ENCODE measurements at places on chromosomes 1 and 21. TPM values are rescaled to one million over a fixed set of nuclear protein-coding genes. Genes with fewer than 3 reads are reported as not detected.

DNA sequence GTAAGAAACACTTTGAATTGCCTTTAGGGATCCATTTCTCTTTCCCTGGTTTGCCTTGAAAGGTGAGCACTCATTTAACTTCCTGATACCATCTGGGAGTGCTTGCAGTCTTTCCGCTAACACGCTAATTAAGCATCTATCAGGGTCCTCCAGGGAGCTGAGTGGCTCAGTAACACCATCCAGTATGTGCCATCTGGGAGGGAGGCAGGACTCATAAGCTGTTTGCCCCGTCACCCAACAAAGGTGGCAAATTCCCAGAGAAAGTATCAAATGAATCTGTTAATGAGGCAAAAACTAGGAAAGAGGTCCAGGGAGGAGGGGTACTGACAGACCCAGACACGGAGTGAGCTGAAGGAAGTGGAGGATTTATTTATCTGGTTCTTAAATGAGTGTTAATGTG lies 430.9 kb downstream of the HLX start:
- no peaks in the 10 kb centered on the region for H3K36me3 ChIP-seq
- no peak for DNase-seq
- no peak overlapping the region for H3K27ac ChIP-seq
- no peak overlapping the region for H3K4me3 ChIP-seq
- H3K27me3 ChIP-seq = no peaks in the 10 kb centered on the region
- H3K4me1 ChIP-seq = peaks cover 11% of the 10 kb centered on the region

GRCh38 chr1:44270686-44271628 lies 57.7 kb downstream of the DMAP1 start:
- no peaks in the 10 kb centered on the region for H3K4me1 ChIP-seq
- no peak overlapping the region for H3K27ac ChIP-seq
- H3K27me3 ChIP-seq = no peaks in the 10 kb centered on the region

- H3K4me1 ChIP-seq = peaks cover 59% of the 10 kb centered on the region
- no peak overlapping the region for H3K4me3 ChIP-seq
- H3K27me3 ChIP-seq = no peaks in the 10 kb centered on the region
- DNase-seq = peak; percentile 87
Observed at GRCh38 chr1:174969977-174970376, 29.8 kb upstream of the CACYBP start.

- H3K4me1 ChIP-seq = 0 out of 2 replicates have a peak, but pooled peaks cover 3% of the 10 kb centered on the region
- no peaks in the 10 kb centered on the region for H3K27me3 ChIP-seq
- no peak overlapping the region for H3K4me3 ChIP-seq
- H3K36me3 ChIP-seq = no peaks in the 10 kb centered on the region
Observed at GRCh38 chr1:98404866-98405265, 256.7 kb upstream of the SNX7 start.

DNA sequence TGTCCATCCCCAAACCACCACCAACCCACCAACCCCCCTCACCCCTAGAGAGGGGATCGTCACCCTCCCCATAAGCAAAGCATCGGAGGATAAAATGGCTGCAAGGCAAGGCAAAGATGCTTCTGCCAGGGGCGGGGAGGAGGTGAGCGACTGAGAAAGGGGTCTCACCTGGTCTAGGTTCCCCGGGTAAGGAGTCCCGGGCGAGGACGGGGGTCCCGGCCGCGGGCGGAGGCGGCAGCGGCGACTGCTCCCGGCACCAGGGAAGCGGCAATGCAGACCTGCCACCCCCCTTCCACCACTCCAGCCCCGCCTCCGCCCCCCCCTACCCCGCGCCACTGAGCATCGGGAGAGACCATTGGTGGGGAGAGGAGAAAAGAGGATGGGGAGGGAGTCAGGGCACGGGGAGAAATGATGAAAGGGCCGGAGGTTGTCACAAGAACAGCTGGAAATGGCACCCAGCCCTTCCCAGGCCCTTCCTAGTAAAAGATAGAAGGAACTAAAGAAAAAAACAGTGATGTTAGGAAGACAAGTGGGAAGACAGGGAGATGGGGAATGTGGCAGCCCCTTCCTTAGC lies at the start of gene SV2A:
TSS of gene SV2A (minus strand) at position 274 of the 574 bp plus-strand sequence. CDS start 4,004 bp downstream, outside the sequence.
- peak; percentile 35 for DNase-seq
- H3K36me3 ChIP-seq = peaks cover 15% of the 10 kb centered on the region
- H3K27ac ChIP-seq = no peak within 1 kb of the TSS
- H3K27me3 ChIP-seq = no peaks in the 10 kb centered on the region
- peak within 1 kb of the TSS; percentile 54 for H3K4me3 ChIP-seq
- peaks cover 8% of the 10 kb centered on the region for H3K4me1 ChIP-seq

GRCh38 chr1:106225403-106225802 lies 831.1 kb upstream of the PRMT6 start:
- H3K27ac ChIP-seq = no peak overlapping the region
- no peak overlapping the region for H3K4me3 ChIP-seq
- no peaks in the 10 kb centered on the region for H3K27me3 ChIP-seq
- no peaks in the 10 kb centered on the region for H3K36me3 ChIP-seq
- no peak for DNase-seq
- no peaks in the 10 kb centered on the region for H3K4me1 ChIP-seq

DNA sequence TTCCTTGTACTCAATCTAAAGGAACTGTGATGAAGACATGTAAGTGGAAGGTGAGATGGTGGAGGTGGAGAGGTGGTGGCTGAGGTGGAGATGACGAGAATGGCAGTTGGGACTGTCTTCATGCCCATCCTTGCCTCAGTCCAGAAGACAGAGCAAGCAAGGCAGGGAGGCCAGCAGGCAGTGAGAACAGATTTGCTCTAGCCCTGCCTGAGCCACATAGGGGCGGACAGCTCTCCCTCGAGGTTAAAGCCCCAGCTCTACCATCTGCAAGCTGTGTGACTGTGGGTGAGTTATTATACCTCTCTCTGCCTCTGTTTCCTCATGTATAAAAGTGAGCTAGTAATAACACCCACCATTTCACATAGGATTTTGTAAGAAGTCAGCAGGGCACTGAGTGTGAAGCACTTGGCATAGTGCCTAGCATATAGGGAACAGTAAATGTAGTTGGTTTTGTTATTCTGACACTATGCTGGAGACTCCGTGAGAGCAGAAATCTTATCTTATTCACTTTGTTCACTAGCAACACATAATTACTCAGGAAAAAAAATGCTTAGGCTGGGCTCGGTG lies 4.8 kb upstream of the FAM110D start:
- H3K36me3 ChIP-seq = no peaks in the 10 kb centered on the region
- H3K27ac ChIP-seq = no peak overlapping the region

GRCh38 chr1:4433075-4433474 lies 221.3 kb upstream of the AJAP1 start:
- DNase-seq = no peak
- H3K27me3 ChIP-seq = no peaks in the 10 kb centered on the region
- H3K27ac ChIP-seq = no peak overlapping the region

- no peaks in the 10 kb centered on the region for H3K36me3 ChIP-seq
- H3K4me1 ChIP-seq = no peaks in the 10 kb centered on the region
- H3K27ac ChIP-seq = no peak overlapping the region
Observed at GRCh38 chr1:192751260-192751659, 57.6 kb upstream of the RGS2 start.

- no peaks in the 10 kb centered on the region for H3K27me3 ChIP-seq
- no peak overlapping the region for H3K27ac ChIP-seq
- no peak for DNase-seq
- H3K4me1 ChIP-seq = no peaks in the 10 kb centered on the region
- H3K4me3 ChIP-seq = no peak overlapping the region
Observed at GRCh38 chr1:50593515-50593914, 170.3 kb upstream of the DMRTA2 start.

DNA sequence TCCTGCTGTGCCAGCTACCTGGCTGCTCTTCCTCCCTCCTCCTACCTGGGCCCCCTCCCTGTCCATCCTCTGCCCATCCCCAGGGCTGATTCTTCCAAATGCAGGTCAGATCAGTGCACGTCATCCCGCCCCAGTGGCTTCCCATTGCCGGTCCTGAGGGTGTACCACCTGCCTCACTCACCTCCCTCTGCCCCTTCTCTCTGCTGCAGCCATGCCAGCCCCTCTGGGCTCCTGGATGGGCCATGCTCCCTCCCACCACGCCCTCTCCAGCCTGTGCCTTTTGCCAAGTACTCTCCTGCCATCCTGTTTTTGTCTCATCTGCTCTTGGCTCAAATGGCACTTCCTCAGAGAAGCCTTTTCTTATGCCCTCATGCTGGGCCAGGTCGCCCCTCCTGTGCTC lies 95.8 kb downstream of the ARHGEF10L start:
- H3K4me1 ChIP-seq = peaks cover 36% of the 10 kb centered on the region

DNA sequence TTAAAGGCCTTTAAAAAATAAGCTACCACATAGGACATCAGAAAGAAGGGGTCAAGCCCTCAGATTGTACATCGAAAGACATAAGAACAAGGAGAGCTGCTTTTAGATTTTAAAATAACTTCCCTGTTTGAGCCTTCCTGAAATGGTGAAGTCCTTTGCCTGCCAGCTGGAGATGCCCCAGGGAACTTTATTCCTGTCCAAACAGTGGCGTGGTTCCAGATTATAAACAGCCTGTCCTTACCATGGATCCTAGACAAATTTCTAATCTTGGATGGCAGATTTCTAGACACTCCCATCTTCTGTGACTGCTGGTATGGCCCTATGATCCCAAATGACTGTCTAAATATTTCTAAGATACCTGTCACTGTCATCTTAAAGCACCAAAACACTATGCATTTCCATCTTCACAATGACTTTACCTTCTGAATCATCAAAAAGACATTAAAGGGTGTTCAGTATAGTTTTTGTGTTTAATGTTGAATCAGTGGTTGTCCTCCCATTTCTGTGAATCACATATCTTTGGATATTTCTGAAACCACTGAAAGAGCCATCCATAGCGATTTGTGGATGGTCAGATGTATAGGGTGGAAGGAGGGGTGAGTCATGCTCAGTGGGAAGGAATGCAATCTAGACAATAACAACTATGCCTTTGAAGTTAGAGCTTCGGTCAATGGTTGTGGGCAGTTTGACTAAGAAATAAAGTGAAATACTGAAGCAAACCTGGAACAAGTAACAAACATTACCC lies 23.2 kb downstream of the ILDR2 start:
- H3K4me3 ChIP-seq = no peak overlapping the region
- no peaks in the 10 kb centered on the region for H3K27me3 ChIP-seq
- H3K27ac ChIP-seq = peak overlapping the region; percentile 91
- H3K36me3 ChIP-seq = peaks cover 6% of the 10 kb centered on the region
- peak; percentile 75 for DNase-seq

- no peak overlapping the region for H3K4me3 ChIP-seq
- H3K4me1 ChIP-seq = peaks cover 42% of the 10 kb centered on the region
- H3K27ac ChIP-seq = peak overlapping the region; percentile 94
- H3K27me3 ChIP-seq = no peaks in the 10 kb centered on the region
Observed at GRCh38 chr1:7299329-7299799, 471.7 kb upstream of the VAMP3 start.

- peaks cover 84% of the 10 kb centered on the region for H3K36me3 ChIP-seq
- H3K4me3 ChIP-seq = no peak overlapping the region
- no peak overlapping the region for H3K27ac ChIP-seq
- no peaks in the 10 kb centered on the region for H3K4me1 ChIP-seq
Observed at GRCh38 chr1:9737057-9737456, 85.5 kb downstream of the PIK3CD start.

DNA sequence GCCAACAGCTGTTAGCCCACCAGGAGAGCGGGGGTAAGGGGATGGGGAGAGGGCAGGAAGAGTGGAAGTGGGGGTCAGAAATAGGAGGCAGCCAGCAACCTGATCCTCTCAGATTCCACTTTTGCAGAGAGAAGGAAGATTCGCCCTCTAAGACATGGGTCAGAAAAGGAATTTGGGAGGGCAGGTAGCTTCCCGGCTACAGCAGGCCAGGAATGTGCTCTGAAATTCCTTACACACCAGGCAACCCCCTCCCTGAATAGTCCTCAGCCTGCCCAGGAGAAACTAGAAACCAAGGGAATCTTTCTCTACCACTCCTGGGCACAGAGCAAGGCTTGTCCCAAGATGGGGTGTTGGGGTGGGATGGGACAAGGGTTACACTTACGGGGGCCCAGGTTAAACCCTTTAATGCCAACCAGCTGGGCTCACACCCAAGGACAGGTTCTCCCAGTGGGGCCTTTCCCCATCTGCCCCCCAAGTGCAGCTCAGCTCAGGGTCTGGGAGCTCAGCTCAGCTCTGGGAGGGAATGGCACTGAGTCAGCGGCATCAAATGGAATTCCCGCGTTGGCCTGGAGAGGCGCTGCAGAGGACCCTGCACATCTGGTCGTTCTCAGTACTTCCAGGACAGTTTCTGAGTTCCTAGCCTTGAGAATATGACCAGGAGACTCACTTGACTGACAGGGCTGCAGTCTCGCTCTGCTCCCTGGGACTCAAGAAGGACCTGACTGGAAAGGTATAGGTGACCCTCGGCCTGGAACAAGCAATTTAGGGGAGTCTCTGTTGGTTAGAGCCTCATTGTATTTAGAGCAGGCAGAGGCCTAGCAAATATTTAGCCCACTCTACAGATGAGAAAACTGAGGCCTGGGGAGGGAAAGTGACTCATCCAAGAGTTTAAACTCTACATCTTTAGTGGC lies 761 bp downstream of the TNNT2 start:
- peaks cover 26% of the 10 kb centered on the region for H3K27me3 ChIP-seq
- no peaks in the 10 kb centered on the region for H3K4me1 ChIP-seq
- H3K36me3 ChIP-seq = no peaks in the 10 kb centered on the region
- H3K27ac ChIP-seq = no peak overlapping the region
- no peak for DNase-seq

DNA sequence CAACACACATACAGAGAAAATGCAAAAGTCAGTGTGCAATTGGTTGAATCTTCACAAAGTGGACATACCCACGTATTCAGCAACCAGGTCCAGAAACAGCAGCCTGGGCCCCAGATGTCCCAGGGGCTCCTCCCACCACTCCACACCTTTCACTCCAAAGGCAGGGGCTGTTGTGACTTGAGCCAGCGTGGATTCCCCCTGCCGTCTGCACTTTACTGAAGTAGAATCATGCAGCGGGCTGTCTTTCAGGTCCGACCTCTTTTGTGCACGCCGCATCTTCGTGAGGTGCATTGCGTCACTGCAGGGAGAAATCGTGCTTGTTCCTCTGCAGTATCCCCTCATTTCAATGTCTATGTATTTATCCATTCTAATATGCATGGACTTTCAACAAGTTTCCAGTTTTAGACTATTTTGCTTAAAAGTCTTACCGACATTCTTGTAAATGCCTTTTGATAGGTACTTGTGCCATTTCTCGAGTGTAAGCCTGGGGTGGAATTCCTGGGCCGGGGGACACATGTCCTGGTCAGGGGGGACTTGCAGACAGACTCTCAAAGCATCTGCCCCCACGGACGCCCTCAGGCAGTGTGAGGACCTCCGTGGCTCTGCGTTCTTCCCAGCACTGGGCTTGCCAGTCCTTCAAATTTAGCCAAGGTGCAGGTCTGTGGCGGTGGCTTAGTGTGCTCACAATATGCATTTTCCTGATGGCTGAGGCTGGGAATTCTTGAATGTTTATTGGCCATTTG lies 29.3 kb upstream of the ACTRT2 start:
- no peaks in the 10 kb centered on the region for H3K36me3 ChIP-seq
- H3K27me3 ChIP-seq = no peaks in the 10 kb centered on the region
- no peak overlapping the region for H3K4me3 ChIP-seq
- H3K27ac ChIP-seq = no peak overlapping the region

- no peaks in the 10 kb centered on the region for H3K36me3 ChIP-seq
- no peak for DNase-seq
- no peak overlapping the region for H3K27ac ChIP-seq
- no peaks in the 10 kb centered on the region for H3K4me1 ChIP-seq
Observed at GRCh38 chr1:230758709-230759368, 11.7 kb downstream of the CAPN9 start.

GRCh38 chr1:11196945-11197344 lies 7.8 kb downstream of the ANGPTL7 start:
- H3K27me3 ChIP-seq = no peaks in the 10 kb centered on the region
- peaks cover 73% of the 10 kb centered on the region for H3K36me3 ChIP-seq
- DNase-seq = no peak
- H3K27ac ChIP-seq = no peak overlapping the region

- no peaks in the 10 kb centered on the region for H3K4me1 ChIP-seq
- no peak overlapping the region for H3K27ac ChIP-seq
- H3K27me3 ChIP-seq = no peaks in the 10 kb centered on the region
- no peak overlapping the region for H3K4me3 ChIP-seq
- H3K36me3 ChIP-seq = no peaks in the 10 kb centered on the region
Observed at GRCh38 chr1:186286615-186287315, 88.3 kb downstream of the TPR start.

Gene RBP7
- total RNA-seq = 0.38 TPM

Gene HFM1
- not detected for total RNA-seq

Gene MTMR11
- total RNA-seq = 6.4 TPM

Gene LRRC8C
- 11.1 TPM for total RNA-seq

Gene TRIM17
- total RNA-seq = not detected
